ENCODE measurements at places on chromosomes 11 and 22.

GRCh38 chr22:37911697-37912096, 5.6 kb downstream of the MICALL1 start:
- DNase-seq = no peak

- DNase-seq = no peak
Measured at GRCh38 chr22:28607795-28608194, 71.8 kb downstream of the TTC28 start.

GRCh38 chr11:30150425-30150824, 80.4 kb upstream of the FSHB start:
- no peak for DNase-seq

DNA sequence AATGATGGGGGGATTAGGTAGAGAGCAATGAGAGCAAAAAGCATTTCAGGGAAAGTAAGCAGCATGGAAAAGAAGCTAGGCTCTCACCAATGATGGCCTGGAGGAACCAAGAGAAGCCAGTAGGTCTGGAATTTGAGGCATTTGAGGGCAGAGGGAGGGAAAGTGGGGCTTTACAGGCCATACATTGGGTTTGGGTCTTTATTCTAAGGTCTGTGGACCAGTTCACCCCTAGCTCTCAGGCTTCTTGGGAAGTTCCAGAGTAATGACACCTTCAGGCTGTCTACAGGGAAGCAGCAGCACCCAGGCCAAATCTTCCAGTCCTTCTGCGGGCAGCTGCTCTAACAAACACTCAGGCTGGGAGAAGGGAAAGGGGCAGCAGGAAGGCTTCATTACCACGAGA, 29.4 kb downstream of the ARFGAP2 start:
- DNase-seq = no peak

- peak; percentile 63 for DNase-seq
Measured at GRCh38 chr22:23289851-23290724, 109.8 kb downstream of the BCR start.

- DNase-seq = no peak
Measured at GRCh38 chr22:27315833-27316232, 485.7 kb downstream of the MN1 start.

GRCh38 chr22:22800716-22801115, 86.9 kb upstream of the IGLL5 start:
- peak; percentile 31 for DNase-seq

DNA sequence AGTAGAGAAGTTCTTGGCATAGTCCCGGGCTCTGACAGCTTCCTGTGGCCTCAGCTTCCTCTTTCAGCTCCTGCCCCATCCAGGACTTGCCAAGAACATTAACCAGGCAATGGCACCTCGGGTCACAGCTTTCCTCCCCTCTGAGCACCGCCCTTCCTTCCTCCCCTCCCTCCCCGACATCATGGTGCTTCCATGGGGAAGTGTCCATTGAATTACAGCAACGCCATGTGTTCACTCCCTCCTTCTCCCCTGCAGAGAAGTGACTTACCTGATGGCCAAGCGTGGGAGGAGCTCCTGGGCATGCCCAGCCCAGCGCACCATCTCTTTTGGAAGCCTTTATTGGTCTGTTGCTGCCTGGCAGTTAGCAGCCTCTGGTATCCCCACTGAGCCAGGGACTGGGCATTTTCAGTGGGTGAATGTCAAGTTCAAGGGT, 25.8 kb upstream of the DAGLA start:
- no peak for DNase-seq

DNA sequence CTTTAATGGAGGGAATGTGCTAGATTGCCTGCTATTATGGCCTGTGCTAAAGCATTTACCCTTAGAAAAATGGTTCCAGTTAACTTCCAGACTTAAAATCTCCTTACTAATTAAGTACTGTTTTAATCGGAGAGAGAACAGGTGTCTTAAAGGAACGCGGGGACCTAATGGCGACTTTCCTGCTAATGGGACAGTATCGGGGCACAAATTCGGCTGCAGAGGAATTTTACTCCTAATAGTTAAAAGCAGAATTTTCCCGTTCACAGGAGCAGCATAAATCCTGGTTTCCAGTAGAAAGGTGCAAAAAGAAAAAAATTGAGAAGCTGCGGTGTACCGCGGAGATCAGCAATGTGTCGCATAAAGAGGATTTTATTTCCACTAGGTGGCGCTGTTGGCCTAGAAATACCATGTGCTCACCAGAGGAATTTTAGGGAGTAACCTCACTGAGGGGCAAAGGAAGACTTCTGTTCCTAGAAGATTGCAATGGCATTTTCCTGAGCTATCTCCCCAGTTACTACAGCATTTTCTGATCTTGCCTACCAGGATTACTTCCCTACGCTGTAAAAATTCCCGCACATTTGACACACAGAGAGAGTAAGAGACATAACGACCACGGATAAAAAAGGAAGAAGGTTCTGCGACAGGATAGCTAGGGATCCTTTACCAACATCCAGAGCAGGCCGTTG, 44.5 kb downstream of the ZNF280B start:
- peak; percentile 66 for DNase-seq

GRCh38 chr11:130042093-130042591, 27.6 kb upstream of the APLP2 start:
- no peak for DNase-seq

DNA sequence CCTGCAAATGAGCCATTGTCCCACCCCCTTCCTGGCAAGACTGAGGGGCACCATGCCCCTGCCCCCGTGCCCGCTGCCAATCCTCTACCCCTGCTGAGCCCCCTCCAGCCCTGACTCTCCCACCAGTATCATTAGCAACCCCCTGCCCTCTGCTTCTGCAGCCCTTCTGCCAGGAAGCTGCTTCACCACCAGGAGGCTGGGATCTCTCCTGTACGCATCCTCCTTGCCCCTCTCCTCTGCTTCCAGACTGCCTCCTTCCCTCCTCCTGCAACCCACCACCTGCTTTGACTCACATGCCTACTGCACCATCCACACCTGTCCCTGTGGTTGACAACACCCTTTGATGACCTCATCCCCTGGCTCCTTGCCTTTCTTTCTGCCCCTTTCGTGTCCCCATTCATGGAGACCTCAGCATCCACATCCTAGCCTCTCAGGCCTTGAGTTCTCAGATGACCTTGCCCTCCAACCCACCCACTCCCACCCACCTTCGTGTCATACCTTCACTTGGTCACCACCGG, 13.4 kb upstream of the PNPLA3 start:
- DNase-seq = no peak

DNA sequence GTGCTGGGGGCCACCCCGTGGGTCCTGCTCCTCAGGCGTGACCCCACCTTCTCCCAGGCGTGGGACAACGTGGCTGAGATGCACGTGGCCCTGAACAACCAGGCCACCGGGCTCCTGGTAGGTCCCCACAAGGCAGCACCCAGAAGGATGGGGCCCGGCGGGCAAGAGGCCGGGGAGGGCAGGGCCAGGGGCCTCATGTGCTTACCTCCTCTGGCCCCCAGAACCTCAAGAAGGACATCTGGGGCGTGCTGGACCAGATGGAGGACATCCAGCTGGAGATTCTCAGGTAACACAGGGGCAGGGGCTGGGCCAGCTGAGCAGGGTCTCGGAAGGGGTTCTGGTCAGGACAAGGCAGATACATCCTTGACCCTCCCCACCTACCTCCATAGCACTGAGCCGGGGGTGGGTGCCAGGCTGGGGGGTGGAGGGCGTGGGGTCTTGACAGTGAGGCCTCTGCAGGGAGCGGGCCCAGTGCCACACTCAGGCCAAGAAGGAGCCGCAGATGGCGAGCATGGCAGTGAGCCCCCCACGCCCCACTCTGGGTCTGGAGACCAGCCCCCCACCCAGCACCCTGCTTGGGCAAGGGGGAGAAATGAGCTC, 186.3 kb downstream of the IGLL1 start:
- DNase-seq = no peak

DNA sequence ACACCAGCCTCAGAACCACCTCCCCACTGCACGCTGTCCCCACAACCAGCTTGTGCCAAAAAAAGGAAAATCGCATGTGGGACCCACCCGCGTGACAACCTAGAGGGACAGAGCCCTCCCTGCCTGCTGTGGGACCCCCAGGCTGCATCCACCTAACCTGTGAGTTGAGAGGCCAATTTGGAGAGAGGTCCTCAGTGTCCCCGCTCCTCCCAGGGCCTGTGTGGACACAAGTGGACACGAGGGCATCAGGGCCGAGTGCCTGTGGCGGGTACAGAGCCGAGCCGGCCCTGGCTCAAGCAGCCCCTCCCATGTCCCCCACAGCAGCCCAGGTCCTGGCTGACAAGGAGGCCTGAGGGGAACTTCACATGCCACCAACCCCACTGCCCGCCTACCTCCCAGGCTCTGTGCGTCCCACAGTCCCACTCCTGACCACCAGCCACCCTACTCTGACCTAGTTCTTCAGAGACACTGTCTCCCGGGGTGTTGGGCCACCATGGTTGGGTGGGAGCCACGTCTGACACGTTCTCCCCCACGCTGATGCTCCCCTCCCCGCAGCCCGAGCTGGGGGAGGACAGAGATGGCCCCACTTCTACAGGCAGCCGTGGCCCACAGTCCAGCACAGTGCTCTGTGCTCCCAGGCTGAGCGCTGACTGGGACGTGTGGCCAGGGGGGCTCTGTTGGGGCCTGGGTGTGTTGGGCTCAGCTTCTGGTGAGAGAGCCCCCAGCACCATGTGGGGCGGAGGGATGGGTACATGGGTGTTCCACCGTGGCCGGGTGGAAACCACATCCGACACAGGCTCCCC, 19.2 kb downstream of the SELENOO start:
- no peak for DNase-seq

GRCh38 chr11:85277693-85278092, 349.5 kb downstream of the DLG2 start:
- no peak for DNase-seq

DNA sequence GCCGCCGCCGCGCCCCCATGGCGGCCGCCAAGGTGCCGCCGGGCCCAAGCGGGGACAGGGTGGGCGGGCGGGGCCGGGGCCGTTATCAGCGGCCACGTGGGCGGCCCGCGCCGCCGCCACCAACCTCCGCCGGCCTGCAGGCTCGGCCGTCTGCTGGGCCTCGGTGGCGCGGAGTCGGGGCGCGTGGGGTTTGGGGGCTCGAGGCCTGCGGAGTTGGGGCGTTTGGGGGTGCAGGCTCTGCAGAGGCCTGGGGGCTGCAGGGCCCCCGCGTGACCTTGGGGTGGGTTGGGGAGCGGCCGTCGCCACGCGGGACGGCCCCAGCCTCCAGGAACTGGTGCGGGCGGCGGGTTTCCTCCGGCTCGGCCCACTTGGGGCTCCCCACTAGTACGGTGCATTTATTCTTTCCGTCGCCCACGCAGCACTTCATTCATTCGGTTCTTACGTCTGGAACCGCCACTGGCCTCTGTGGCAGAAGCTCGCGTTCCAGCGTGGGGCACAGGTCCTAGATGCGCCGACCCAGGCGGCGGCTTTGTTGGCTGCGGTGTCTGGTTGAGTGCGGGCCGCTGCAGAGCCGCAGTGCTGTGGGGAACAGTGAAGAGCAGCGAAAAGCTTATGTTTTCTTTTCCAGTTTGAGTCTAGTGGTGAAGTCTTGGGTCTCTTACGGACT, 740 bp upstream of the TRMT2A start:
- peak; percentile 77 for DNase-seq

DNA sequence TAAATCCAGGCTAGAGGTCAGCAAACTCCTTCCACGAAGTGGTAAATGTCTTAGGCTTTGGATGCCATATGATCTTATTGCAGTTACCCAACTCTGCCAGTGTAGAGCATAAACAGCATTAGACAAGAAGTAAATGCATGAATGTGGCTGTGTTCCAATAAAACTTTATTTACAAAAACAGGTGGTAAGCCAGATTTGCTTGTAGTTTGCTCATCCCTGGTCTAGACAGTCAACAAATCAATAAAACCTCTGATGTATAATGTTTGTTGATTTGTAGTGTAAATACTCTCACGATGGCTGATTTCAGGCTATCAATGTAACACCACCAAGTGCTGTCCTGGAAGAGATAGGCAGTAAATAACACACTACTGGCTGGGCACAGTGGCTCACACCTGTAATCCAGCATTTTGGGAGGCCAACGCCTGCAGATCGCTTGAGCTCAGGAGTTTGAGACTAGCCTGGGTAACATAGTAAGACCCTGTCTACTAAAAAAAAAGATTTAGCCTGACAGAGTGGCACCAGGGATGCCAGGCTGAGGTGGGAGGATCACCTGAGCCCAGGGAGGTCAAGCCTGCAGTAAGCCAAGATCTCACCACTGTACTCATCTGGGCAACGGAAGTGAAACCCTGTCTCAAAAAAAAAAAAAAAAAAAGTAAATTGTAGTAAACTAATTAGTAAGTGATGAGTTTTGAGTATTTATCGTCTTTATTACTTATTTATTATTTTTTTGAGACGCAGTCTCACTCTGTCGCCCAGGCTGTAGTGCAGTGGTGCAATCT, 6.9 kb upstream of the CATSPER1 start:
- no peak for DNase-seq

- DNase-seq = no peak
Measured at GRCh38 chr11:72669527-72669926, 4.7 kb downstream of the PDE2A start.

DNA sequence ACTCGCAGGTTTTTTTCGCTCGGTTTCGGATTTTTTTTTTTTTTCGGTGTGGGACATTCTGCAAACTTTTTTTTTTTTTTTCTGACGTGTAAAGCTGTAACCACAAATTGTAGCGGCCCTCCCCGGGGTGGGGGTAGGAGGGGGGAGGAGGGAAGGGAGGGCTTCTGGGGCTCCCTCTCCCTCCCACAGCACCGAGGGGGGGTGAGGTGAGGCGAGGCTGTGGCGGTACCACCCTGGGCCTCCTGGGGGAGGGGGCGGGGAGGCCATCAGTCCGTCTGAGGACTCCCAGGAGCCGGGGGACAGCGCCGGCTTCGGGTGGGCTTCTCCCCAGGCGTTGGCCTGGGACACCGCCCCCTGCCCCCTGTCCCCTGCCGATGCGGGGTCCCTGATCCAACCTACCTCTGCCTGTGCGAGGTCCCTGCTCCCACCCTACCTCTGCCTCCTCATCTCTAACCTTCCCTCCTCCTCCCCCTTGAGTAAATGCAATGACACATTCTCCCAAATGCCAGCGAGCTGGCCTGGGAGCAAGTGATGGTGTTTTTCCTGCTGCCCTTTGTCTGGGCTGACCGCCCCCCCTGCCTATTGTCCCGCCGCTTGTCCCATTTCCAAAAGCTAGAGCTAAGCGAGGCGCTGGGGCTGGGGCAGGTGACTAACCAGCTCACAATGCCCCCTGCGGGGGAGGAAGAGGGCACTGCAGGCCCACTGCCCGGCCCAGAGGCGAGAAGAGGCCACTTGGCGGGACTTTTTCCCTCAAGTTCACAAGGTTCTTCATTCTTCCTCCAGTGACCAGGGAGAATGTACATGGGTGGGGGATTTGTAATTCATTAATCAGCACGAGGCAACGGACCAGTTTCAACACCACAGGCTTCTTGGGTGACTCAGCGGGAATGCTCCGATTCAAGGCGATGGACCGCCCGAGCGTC, 511 bp upstream of the CLCF1 start:
- DNase-seq = peak; percentile 78

DNA sequence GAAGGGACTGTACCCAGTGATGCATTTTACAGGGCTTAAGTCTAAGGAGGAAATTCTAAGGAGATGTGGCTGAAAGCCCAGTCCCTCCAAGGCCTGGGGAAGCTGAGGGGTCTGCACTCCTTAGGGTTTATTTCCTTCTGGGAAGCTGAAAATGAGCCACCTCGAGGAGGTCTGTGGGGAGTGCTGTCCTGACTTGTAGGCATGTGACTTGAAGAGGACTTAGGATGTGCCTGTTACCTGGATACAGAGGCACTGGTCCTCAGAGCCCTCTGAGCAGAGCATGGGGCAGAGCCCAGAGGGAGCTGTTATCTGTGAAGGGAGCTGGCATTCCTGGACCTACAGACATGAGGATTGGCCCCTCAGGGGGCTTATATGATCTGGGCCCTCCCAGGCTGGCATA, 77.1 kb downstream of the TP53I11 start:
- no peak for DNase-seq

All from activated CD8-positive, alpha-beta memory T cell treated with anti-CD3 and anti-CD28 coated beads, Interleukin-2, amount 10 ng/mL, durations not matched to agents 7 days and 5 days (primary cell).